ENCODE measurements at places on chromosomes 1 and 21.

- peak; percentile 47 for DNase-seq
Measured at GRCh38 chr1:108643492-108644335, 17.2 kb downstream of the HENMT1 start.

DNA sequence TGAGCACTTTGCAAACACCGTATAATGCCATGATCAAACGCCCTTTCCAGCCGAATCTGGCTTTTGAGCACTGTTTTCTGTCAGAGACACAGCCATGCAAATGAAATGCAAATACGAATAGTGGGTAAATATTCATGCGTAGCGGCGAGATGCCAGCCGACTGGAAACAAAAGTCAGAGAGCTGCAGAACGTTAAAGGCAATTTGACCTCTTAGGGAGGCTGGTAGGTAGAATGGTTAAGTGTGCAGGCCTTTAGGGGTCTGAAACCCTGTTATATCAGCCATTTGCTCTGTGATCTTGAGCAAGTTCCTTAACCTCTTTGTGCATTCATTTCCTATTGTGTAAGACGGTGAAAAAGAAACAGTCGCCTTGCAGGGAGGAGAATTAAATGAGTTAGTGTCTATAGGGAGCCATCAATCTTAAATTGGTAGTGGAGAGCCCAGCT is 6.5 kb upstream of the SDHB start:
- no peak for DNase-seq

GRCh38 chr1:57897581-57897980 is 473.7 kb upstream of the DAB1 start:
- DNase-seq, result no peak

- DNase-seq, result no peak
Measured at GRCh38 chr1:177077734-177078499, 86.6 kb downstream of the ASTN1 start.

GRCh38 chr1:54095546-54096226 is 42.3 kb downstream of the TCEANC2 start:
- no peak for DNase-seq

DNA sequence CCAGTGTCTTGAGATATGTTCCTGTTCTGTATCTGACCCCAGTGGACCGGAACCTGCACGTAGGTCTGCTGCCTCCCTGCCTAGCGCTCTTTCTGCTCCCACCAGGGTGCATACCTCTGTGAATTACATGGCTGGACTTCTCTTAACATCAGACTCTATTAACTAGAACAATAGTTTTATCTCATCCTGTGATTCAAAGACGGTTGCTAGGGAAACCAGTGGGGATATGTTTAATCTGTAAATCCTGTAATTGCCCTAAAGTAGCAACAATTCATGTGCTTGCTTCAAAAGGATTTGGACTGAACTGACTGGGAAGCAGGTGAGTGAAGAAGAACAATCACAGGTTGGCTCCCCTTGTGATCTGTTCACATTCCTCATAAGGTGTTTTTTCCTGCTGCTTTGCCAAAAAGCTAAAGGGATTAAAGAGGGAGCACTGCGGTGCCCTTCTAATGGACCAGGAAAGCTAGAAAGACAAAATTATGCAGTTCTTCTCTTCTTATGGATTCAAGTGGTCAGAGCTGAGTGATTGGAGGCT is 52.7 kb upstream of the DIRAS3 start:
- no peak for DNase-seq

GRCh38 chr21:45390831-45391742 is 13.9 kb upstream of the COL18A1 start:
- no peak for DNase-seq

DNA sequence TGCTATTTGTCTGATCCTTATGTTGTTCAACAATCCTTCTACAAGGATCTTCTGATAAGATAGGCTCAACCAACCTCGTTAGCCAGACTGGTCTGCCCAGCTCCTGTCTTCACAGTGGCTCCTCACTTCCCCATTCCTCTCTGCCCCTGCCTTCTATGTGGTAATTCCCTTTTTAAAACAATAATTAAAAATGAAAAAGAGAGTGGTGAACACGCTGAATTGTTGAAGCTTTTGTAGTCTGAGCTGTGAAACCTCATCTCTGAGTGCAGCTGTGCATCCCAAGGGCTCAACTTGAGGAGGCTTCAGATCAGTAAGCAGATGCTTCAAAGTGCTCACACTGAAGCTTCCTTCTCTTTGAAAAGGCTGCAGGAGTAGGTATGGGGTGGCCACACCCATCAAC is 70.7 kb upstream of the JUN start:
- no peak for DNase-seq

- no peak for DNase-seq
Measured at GRCh38 chr1:44249543-44249942, 36.3 kb downstream of the DMAP1 start.

DNA sequence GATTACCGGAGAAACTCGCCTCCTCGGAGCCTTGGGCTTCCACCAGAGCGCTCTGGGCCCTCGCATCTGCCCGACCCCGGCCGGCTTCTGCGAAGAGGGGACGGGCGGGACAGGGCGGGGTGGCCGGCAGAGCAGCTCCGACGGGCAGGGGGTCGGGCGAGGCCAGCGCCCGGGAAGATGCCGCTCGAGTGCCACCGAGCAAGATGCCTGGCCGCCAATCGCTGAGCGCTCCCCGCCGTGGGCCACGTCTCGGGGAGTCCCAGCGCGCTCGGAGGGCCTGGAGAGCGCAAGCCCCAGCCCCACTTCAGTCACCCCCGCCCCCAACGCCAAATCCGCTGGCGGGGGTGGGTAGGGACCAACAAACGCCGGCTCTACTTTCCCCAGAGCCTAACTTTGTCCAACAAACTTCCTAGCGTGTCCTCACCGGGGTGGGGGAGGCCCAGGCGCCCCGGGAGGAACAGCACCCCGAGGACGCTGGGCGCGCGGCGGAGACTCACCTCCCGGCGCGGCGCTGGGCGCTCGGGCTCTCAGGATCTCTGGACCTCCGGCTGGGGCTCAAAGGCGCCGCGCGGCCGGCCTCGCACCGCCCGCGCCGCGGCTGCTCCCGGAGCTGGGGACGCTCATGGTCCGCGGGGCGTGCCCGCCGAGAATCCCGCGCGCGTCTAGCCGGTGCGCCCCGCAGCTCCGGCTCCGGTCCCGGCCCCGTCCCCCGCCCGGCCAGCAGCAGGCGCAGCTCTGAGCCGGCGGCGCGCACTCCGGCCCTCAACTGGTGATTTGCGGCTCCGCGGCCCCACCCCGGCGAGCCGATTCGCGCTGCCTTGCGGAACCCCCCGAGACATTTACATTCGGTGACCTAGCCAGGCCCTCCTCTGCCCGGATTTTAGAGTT is at the start of gene BCAR3:
Gene BCAR3, minus strand, starts transcription at position 737 of the 888 bp plus-strand sequence. CDS start 6,907 bp downstream, outside the sequence.
- DNase-seq, result no peak

DNA sequence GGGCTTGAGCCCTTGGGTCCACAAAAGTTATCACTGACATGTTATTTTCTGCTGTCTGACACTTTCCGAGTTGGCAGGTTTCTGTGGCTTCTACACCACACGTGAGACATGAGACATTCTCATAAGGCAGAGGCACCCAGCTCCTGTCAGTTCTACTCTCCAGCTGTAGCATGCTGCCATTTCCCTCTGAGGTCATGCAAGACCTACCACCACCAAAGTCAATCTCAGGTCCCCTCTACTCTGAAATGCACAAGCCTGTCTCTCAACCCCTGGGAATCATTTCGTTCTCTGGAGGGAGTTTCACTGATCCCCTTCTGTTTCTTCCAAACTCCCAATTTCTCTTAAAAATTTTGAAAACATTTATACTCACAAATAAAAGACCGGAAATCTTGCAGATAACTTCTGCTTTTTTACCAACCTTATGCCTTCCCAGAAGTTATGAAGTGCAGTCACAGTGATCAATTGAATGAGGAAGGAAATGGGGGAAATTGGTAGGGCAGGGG is 39.5 kb upstream of the CR2 start:
- no peak for DNase-seq

DNA sequence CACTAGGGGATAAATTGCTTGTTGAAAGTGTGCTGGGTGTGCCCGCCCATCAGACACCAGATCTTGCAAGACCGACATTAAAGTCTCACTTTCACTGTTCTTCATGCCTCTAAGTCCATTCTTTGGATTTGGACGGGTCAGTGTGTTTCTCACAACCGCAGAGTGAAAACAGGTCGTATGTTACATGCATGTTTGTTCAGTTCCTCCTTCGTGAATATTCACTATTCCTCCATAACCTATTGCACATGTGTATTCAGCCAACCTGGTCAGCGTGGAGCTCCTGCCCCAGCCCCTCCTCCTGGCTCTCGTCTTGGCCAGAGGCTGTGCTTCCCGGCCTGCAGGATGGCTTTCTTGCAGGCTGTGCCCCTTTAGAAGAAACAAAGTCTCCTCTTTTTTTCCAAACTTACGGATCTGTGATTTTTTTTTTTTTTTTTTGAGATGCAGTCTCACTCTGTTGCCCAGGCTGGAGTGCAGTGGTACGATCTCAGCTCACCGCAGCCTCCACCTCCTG is 2.2 kb upstream of the KRTAP10-6 start:
- no peak for DNase-seq

DNA sequence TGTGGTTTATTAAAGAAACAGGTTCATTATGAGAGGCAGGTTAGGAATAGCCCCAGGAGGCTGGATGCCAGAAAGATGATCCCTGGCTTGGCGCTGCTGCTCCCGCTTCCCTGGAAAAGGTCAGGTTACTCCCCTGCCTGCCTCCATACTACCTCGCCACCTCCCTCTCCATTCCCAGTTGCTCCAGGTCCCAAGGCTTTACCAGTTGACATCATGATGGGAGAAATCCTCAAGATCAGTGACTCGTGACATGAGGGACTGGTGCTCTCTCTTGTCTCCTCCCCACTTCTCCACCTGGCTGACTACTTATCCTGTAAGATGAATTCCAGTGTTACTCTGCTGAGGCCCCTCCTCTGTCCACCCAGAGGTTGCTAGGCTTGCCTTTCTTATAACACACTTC is 19.7 kb downstream of the VASH2 start:
- no peak for DNase-seq

Measured in effector CD4-positive, alpha-beta T cell (primary cell).